ENCODE measurements at places on chromosomes 4 and X.

DNA sequence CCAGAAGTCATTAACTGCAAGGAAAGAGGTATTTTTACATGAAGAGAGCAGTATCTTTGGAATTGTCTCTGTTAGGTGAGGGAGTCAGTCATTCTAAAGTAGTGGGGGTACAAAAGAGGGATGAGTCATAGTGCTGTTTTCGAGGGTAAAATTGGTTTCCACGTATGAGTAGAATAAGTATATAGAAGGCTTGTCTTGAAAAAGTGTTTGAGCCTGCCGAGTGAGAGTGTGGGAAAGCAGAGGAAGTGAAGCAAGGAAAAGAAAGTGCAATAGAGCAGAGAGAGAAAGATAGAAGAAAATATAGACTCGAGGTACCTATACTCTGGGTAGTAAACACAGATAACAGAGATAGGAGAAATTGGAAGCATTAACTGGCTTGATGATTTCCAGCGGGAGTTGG lies 696.4 kb downstream of the DMD start:
- no peak for DNase-seq

- DNase-seq: no peak
Observed at GRCh38 chrX:129566073-129566472, 26.0 kb downstream of the OCRL start.

- DNase-seq: no peak
Observed at GRCh38 chr4:117378942-117379341, 293.6 kb upstream of the TRAM1L1 start.

DNA sequence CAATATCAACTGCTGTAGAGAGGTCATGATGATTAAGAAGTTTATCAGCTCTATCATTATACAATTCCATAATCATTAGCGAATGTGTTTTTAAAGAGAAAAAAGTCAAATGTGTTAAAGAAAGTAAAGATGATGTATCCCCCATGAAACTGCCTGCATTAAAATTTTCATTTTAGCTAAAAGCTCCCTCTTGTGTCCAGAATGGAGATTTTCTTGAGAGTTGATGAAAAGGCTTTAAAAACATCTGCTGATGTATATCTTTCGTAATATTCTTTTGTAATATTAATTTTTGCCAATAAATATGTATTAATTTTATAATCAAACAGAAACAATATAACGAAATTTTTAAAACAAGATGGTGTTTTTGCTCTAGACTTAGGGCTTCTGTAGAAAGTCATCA lies 52.1 kb upstream of the LHFPL1 start:
- DNase-seq: no peak

- DNase-seq: no peak
Observed at GRCh38 chr4:3337357-3337732, 44.5 kb downstream of the RGS12 start.

- no peak for DNase-seq
Observed at GRCh38 chrX:119942831-119943184, 743 bp downstream of the NKAP start.

DNA sequence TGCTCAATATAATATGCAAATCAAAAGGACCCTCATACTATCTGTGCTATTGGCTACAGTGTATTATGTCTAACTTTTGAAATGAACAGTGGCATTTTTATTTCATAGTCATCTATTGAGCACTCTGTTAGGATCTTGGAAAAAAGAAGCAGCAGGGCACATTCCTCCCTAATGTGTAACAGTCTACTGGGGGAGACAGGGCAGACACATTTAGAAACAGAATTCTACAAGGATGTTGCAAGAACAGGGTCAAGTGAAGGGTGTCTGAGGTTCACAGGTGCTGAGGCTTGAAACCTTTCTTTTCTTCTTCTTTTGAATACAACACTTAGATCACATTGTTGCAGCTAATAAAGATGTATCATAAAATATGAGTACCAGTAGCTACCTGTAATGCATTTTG lies 129.7 kb upstream of the SLC4A4 start:
- no peak for DNase-seq

DNA sequence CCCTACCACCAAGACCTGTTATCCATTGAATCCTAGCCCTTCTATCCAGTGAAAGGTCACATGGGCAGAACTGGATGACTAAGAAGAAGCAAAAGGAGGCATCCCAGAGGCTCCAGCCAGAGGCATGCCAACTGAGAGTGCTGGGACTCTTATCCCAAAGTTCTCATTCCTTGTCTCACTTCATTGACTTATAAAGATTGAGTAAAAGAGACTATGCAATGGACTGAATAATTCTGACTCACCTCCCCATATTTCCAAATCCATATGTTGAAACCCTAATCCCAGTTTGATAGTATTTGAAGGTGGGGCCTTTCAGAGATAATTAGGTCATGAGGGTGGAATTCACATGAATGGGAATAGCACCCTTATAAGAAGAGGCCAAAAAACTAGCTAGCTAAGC lies 131.4 kb downstream of the COL25A1 start:
- no peak for DNase-seq

- no peak for DNase-seq
Observed at GRCh38 chr4:84683064-84683850, 100.3 kb downstream of the CDS1 start.

GRCh38 chr4:123477711-123478209 lies 81.2 kb downstream of the SPRY1 start:
- peak; percentile 26 for DNase-seq

DNA sequence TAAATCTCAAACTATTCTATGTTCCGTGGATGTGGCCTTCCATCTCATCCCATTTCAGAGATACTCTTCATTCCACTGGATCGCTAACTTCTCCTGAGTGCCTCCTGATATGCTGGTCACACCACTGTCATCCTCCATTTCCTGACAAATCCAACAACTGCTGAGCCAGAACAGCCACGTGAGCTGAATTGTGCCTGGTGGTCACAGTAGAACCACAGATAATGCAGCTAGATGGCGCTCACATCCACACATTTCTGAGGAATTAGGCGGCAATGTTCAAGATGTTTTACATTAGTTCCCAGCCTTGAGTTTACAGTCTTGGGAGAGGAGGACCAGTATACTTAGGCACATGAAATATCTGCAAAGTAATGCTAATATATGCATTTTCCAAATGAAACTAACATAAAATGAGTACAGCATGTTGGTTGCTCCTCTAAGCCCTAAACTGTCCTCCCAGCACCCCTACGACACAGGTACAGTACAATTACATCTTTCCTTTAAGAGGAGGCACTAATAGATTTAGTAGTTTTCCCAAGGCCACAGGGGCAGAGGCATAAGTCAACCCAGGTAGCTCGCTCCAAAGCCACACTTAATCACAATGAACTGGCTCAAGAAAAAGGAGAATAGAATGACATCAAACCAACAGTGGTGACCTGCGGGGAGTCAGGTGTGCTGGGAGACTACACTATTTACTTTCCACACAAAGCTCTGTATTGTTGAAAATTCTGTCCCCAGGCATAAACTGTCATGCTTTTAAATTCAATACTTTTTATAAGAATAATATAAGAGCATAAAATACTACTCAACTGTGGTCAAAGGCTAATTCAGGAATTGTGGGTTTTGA lies 134.2 kb downstream of the CHIC2 start:
- DNase-seq: peak; percentile 55
